Heart left ventricle (tissue), 16 donors: ENCODE measurements at places on chromosomes 11 and 22.

GRCh38 chr11:122954455-122954854, 27.2 kb downstream of the BSX start:
- DNase-seq = no peak

- no peak for DNase-seq
Measured at GRCh38 chr22:26259510-26259909, 90.2 kb downstream of the SEZ6L start.

GRCh38 chr11:25423436-25424199, 908.3 kb upstream of the ANO3 start:
- DNase-seq = no peak

DNA sequence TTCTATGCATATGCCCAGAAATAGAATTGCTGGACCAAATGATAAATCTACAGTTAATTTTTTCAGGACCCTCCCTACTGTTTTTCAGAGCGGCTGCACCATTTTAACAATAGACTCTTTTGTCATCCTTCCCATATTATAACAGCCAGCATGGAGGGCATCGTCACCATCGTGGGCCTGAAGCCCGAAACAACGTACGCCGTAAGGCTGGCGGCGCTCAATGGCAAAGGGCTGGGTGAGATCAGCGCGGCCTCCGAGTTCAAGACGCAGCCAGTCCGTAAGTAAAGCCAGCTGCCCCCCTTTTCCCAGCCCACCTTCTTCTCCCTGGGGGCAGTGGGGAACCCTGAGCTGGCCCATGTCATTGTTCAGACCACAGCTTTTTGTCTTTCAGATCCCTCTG, 79.5 kb upstream of the TTC12 start:
- no peak for DNase-seq

- DNase-seq = no peak
Measured at GRCh38 chr11:114156782-114157181, 97.3 kb downstream of the ZBTB16 start.

GRCh38 chr11:92735039-92735438, 234.4 kb upstream of the MTNR1B start:
- no peak for DNase-seq
